ENCODE measurements at places on chromosomes 6 and 20.

DNA sequence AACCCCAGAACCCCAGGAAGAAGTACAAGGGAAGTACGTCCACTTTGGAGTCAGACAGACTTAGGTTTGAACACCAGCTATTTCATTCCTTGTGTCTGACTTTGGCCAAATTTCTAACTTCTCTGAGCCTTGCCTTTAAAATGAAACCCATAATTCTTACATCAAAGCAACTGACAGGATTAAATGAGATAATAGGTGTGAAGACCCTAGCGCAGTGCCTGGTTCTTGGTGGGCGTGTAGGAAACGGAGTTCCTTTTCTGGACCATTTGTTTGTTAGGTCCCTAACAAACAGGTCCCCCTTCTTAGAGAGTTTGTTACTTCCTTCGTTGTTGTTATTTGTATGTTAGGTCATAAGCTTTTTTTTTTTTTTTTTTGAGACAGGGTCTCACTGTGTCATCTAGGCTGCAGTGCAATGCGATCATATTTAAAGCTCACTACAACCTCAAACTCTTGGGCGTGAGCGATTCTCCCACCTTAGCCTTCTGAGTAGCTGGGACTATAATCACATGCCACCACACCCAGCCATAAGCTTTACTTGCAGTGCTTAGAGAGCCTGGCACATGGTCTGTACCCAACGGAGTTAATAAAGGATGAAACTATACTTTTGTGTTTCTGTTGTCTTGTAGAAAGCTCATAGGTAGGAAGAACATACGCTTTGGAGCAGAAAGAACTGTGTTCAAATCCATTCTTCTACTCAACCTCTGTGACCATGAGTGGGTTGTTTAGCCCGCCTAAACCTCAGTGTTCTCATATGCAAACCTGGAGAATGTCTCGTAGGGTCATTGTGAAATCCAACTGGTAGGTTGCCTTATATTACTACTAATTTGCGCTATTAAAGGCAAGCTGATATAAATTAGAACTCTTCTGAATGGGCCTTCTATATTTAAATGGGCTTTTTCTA lies 21.8 kb upstream of the MROH8 start:
- DNase-seq, result no peak

- no peak for DNase-seq
Measured at GRCh38 chr6:18681832-18682503, 294.8 kb downstream of the RNF144B start.

GRCh38 chr6:834866-835265 lies 141.9 kb upstream of the EXOC2 start:
- no peak for DNase-seq

- DNase-seq, result peak; percentile 21
Measured at GRCh38 chr6:12147557-12148316, 135.6 kb downstream of the HIVEP1 start.

- peak; percentile 57 for DNase-seq
Measured at GRCh38 chr20:64057628-64058498, 5.1 kb upstream of the TCEA2 start.

- no peak for DNase-seq
Measured at GRCh38 chr20:20603339-20603990, 109.0 kb downstream of the RALGAPA2 start.

GRCh38 chr6:17490724-17491123 lies 97.3 kb downstream of the CAP2 start:
- DNase-seq, result peak; percentile 69

GRCh38 chr6:158544428-158544827 lies 15.5 kb upstream of the TMEM181 start:
- no peak for DNase-seq

DNA sequence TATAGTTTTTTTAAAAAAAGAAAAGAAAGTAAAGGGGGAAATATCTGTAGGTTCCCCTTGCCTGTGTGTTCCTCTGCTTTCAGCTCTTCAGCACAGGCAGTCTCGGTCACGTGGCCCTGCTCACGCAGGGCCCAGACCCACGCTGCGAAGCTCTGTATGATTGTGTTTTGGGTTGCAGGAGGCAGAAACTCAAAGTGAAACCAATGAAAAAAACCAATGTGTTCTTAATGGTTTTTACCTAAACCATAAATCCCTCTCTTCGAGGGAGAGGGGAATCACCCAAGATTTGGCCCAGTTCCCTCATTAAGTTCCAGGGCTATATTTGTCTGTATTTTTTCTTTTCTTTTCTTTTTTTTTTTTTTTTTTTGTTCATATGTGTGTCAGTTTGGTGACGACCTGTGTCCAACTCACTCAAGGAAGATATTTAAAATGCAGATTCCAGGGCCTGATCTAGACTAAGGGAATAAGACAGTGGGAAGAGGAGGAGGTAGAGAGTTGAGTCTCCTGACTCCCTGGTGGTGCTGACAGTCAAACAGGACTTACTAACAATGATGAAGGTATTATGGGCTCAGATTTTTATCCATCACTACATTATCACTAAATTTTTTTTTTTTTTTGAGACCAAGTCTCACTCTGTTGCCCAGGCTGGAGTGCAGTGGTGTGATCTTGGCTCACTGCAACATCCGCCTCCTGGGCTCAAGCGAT lies 33.8 kb upstream of the RREB1 start:
- DNase-seq, result no peak

- DNase-seq, result no peak
Measured at GRCh38 chr20:34410336-34410735, 47.3 kb downstream of the ITCH start.

DNA sequence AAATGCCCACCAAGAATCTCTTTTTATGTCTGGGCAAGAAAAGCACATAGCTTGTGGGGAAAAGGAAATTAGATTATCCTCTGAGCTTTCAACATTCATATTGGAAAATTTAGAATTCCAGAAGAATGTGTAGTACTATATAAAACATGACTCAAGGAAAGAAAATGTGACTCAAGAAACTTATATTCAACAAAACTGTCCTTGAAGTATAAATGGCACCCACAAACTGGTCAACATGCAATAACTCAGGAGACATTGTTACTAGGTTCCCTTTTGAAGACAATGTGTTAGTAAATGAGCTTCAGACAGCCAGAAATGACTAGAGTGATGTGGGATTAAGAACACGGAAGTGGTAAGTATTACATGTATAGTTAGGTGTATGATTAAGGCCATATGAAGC lies 26.1 kb upstream of the TINAG start:
- no peak for DNase-seq

DNA sequence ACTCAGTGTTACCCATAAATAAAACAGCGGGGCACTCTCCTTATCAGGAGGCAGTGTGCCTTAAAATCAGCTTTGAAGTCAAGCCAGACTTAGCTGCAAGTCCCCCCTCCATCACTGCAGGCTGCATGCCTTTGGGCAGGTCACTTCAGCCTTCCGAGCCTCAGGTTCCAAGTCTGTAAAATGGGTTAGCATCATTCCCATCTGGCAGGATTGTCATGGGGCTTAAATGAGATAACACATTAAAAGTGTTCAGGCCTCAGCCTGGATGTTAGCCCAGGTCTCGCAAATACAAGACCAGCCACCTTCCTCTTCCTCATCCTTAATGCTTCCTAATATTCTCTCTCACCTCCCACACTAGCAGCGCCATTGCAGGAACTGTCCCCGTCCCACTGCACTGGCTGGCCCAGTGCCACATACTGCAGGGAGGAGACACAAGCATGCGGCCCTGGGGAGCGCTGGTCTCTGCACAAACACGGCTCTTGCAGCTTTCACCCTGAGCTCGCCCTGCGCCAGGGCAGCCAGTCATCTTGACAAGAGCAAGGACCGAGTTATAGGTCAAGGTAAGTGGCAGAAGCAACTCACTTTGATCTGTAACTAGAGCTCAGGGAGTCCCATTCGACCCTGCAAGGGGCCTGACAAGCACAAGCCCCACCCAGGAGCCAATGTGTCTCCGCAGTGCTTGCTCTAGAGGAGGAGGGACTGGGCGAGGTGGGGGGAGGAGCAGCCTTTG lies 564.6 kb upstream of the AGPAT4 start:
- no peak for DNase-seq

DNA sequence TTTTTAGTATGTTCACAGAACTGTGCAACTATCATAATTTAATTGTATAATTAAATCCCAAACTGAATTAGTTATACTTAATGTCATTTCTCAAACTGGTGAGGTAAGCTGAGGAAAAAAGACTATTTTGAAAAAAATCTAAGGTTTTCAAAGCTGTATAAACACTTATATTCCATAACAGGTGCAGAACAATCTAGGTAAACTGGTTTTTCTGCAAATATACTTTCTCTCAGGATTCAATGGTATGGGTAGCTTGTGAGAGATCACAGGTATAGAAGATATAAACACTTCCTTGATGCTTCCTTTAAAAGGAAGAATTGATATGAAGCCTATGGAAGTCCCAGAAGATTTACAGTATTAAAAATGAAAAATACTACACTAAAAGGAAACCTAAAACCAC lies 33.7 kb downstream of the NOL7 start:
- DNase-seq, result no peak

- no peak for DNase-seq
Measured at GRCh38 chr6:117264692-117265409, 507 bp upstream of the VGLL2 start.

- DNase-seq, result no peak
Measured at GRCh38 chr6:15987569-15987968, 141.3 kb upstream of the MYLIP start.

- DNase-seq, result no peak
Measured at GRCh38 chr6:91822581-91822980, 1235.7 kb upstream of the MAP3K7 start.

DNA sequence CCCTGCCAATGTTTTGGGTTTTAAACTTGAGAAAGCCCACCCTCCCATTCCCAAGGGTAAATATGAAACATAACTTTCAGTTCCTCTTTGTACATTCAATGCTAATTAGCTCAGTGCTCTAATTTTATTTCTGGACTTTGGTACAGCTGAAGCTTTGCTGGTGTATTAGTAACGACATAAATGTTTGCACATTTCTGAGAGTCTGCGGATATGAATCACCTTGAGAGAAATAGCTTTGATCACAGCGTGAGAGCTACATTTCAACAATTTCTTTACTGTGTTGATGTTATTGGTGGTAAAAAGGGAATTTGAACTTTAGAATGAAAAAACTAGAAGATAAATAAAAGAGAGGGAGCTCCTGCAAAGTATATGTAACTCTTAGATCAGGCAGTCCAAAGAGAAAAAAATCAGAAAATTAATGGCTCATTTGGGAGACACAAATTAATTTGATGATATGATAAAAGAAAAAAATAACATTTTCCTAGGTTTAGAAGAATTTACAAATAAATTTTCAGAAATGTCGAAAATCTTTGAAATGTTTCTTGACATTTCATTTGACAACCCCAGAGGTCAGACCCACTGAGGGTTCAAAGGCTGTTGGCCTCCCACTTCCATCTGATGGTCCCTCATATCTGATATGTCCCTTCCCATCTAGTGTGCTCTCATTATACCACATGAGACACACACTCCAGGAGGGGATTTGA lies 38.5 kb upstream of the CAP2 start:
- peak; percentile 75 for DNase-seq

- peak; percentile 58 for DNase-seq
Measured at GRCh38 chr6:166619912-166620311, 7.1 kb downstream of the RPS6KA2 start.

- peak; percentile 65 for DNase-seq
Measured at GRCh38 chr6:164927288-164928056, 381.9 kb downstream of the C6orf118 start.

GRCh38 chr6:139917951-139918630 lies 543.6 kb upstream of the CITED2 start:
- DNase-seq, result no peak

- DNase-seq, result no peak
Measured at GRCh38 chr6:90107771-90108282, 188.8 kb downstream of the BACH2 start.

DNA sequence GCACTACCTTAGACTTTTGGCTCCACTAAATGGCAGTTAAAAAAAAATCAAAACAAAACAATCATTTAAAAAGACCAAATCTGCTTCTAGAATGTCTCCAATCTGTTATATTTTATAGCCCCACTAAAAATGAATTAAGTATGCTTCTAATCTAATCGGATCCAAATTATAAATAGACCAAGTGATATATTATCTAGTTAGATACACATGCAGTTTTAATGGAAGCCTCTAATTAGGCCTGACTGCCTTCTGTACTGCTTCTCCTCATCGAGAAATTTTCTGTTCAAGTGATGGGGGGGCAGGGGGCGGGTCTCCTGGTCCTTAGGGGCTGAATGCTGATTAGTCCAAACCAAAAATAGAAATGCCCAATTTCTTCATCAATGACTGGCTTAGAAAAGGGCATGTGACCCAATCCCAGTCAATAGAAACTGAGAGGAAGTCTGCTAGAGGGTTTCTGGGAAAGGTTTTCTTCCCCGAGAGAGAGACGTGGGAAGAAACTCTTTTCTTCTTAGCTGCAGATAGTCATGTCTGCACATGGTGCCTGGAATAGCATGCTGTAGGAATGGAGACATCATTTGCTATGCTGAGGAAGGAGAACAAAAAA lies 6.9 kb downstream of the SESN1 start:
- no peak for DNase-seq

DNA sequence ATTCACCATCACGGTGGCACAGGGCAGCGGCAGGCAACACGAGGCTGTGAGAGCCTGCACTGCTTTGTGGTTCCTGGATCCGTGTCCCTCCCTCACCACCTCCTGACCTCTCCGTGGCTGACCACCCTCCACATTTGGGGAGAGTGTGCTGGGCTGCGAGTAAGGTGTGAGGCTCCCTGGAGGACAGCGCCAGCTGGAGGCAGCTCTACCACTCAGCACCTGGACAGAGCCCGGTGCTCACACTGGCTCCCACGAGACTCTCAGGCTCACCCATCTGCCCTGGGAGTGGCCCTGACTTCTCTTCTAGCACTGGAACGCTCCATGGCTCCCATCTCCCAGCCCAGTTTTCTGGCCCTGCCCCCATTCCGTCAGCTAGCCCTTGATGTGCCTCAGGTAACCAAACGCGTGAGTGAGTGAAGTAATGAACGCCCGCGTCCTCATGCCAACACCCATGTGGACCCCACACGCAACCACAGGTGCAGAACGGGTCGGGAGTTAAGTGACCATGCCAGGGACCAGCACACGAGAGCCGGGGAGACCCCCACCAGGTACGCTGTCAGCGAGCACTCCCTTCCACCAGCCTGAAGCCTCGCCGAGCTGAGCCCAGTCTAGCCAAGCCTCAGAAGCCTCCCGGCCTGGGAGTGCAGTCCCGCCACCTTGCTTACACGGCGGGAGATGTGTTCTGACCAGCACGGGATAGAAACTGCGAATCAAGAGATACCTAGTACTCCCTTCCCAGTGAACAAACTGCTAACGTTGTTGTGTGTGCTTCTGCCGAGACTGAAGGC lies 137.2 kb downstream of the WDR27 start:
- no peak for DNase-seq

GRCh38 chr6:112475083-112475482 lies 128.0 kb downstream of the RFPL4B start:
- DNase-seq, result peak; percentile 54

GRCh38 chr20:1010659-1011058 lies 8.5 kb upstream of the RSPO4 start:
- DNase-seq, result no peak

DNA sequence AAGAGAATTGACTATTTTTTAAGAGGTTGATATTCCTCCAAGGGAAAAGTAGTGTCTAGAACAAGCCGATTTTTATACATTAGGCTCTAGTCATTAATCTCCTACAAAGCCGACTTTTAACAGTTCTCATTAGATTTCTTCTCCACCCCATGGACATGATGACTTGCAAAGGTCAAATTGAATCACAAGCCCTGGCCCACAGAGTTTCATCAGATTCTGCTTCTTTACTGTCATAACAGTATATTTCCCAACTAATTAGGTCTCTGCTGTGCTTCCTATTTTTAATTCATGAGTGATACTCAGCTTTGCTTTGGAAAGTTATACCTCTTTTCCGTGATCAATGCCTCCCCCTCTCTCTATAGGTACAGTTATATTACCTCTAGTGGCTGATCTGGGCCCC lies 90.6 kb upstream of the ADGRB3 start:
- DNase-seq, result no peak
